Motor neuron (in vitro differentiated cells): ENCODE measurements at places on chromosomes 4 and X. TPM values are rescaled to one million over a fixed set of nuclear protein-coding genes. Genes with fewer than 3 reads are reported as not detected.

The RPA4 gene
- 0.18 and 0.21 TPM in 2 replicates for total RNA-seq

The CRMP1 gene
- total RNA-seq = 170 and 195 TPM in 2 replicates

The ADH4 gene
- 0.19 TPM in 1 of 2 replicates, not detected in the other for total RNA-seq

The BEND4 gene
- total RNA-seq = 0.05 TPM in 1 of 2 replicates, not detected in the other

The MAGEA6 gene
- not detected in 2 replicates for total RNA-seq
